CD4-positive, alpha-beta T cell treated with Interferon gamma for 1 hour (primary cell): ENCODE measurements at places on chromosomes 6 and 20.

GRCh38 chr6:158972241-158973233 lies 27.5 kb downstream of the RSPH3 start:
- no peak for DNase-seq

DNA sequence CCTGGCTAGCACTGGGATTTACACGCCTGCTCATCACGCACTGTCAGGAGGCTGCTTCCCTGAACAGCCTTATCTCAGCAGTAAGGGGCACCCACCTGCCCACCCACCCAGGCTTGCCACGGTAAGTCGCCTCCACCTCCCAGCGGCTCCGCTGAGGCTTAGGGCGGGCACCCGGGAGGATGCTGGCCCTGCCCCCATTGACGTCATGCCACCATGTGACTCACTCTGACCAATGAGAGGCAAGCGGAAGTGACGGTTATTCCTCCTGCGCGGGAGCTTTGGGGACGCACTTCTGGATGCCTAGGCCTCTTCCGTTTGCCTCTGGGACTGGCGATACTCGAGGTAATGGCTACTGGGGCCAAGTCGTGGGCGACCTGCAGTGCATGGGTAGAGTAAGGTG lies 256.8 kb downstream of the QKI start:
- DNase-seq, result no peak

- DNase-seq, result no peak
These were observed 56.5 kb upstream of the DACT2 start for GRCh38 chr6:168376120-168376519.

GRCh38 chr6:137191236-137191635 lies 17.8 kb upstream of the IL22RA2 start:
- DNase-seq, result no peak

DNA sequence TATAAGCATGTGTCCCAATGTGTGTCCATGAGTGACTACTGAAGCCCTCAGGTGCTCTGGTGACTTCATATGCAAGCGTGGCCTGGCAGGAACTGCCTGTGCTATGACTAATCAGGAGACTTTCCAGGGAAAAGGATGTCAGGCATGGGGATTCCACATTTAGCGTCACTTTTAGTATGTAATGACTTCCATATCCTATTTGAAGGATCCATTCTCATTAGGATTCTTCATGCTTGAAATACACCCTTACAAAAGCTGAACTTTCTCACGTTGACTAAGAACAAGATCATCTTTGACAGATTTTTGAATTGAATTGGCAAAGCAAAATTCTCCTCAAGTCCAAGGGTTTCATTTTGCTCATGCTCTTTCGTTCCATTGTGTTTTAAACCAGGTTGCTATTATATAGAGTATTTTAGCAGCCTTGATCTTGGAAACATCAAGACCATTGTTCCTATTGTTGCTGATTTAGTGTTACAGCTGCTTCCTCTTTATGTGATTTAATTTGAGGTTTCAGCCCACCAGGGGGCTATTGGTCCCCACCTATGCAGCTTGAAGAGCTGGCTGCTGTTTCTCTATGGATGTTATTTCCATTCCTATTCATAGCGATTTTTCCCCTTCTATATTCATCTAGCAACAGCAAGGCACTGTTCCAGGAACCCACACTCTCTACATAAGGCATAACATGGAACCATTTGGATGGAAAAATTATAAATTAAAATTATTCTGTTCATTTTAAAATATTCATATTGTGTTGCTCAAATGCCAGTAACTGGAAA lies 418.6 kb downstream of the CDKAL1 start:
- DNase-seq, result no peak
